ENCODE measurements at places on chromosomes 5 and 9. TPM values are rescaled to one million over a fixed set of nuclear protein-coding genes. Genes with fewer than 3 reads are reported as not detected.

The PROB1 gene
- total RNA-seq, result 0.47 TPM

The SPRY4 gene
- total RNA-seq, result 6.7 TPM

The DDX31 gene
- total RNA-seq, result 24.1 TPM

The GCNT4 gene
- total RNA-seq, result 2.6 TPM

The TMOD1 gene
- 2.2 TPM for total RNA-seq

The IFNA21 gene
- not detected for total RNA-seq

The TCOF1 gene
- 35.0 TPM for total RNA-seq

The SLC6A3 gene
- not detected for total RNA-seq

The SMIM32 gene
- not detected for total RNA-seq

The NR4A3 gene
- 0.63 TPM for total RNA-seq

Data from lower leg skin (tissue), 4 donors.